NCI-H2171 (cell line): ENCODE measurements at places on chromosomes 6 and 20.
A peak's percentile ranks its signal among the peaks of the same experiment; 100 is the strongest.

DNA sequence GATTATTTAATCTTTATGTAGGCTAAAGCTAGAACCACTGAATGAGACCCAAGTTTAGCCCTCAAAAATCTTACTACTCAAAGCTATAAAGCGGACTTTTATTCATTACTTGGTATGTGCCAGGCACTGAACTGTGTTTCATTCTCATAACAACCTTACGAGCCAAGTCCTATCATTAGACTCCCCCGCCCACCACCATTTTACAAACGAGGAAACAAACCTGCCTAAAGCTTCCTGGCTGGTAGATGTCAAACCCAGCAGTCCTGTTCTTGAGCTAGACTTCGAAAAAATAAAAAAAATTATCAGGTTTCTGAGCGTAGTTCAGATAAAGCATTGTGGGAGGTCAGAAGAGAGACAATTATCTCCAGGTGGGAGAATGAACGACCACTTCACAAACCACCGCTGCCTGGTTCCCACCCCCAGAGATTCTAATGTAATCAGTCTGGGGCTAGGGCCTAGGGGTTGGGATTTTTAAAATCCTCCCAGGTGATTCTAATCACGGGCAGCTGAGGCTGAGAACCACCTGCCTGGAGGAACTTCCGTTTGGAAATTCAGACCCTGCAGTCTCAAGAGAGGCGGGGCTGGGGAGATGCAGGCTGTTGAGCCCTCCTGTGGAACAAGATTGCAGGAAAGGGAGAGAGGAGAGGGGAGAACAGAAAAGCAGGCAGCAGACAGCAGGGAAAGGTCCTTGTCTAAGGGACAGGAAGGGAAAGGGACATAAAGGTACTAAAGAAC lies 8.6 kb downstream of the ADTRP start:
- no peak for DNase-seq

DNA sequence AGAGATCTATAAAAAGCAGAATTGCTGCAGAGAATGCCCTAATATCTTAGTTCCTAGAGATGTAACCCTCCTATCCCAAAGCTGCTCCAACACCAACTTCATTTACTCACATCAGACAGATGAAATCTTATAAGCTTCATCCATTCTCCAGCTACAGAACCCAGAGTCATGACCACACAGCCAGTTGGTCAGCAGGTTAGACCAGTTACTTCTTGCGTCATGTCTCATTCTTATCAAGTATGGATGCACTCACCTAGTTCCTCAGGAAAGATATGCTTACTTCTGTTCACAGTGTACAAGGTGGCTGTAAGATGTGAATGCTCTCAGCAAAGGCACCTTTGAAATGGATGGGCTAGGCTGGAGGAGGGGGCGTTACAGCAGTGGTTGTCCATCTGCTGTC lies 47.9 kb upstream of the ISM1 start:
- no peak for DNase-seq

DNA sequence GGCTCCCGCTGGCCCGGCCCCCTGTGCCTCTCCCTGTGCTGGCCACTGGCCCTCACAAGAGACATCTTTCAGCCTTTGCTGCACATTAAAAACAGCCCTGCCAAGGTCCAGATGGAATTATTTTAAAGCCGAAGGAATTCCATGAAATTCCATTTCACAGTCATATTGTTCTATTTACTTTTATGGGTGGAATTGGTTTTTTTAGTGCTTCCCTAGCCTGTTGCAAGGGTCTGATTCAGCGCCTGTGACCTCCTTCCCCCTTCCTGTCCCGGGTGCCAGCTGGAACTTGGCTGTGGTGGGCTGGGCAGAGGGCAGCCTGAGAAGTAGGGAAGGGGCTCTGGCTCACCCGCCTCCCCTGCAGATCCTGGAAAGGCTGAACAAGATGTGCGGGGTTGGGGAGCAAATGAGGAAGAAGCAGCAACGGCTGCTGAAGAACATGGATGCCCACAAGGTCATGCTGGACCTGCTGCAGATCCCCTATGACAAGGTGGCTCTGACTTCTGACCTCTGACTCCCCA lies 34.3 kb downstream of the UQCC2 start:
- DNase-seq, result no peak

- no peak for DNase-seq
These were observed 53.7 kb downstream of the JARID2 start for GRCh38 chr6:15299430-15300131.

GRCh38 chr6:35496036-35496840 lies 641 bp downstream of the TEAD3 start:
- DNase-seq, result no peak

DNA sequence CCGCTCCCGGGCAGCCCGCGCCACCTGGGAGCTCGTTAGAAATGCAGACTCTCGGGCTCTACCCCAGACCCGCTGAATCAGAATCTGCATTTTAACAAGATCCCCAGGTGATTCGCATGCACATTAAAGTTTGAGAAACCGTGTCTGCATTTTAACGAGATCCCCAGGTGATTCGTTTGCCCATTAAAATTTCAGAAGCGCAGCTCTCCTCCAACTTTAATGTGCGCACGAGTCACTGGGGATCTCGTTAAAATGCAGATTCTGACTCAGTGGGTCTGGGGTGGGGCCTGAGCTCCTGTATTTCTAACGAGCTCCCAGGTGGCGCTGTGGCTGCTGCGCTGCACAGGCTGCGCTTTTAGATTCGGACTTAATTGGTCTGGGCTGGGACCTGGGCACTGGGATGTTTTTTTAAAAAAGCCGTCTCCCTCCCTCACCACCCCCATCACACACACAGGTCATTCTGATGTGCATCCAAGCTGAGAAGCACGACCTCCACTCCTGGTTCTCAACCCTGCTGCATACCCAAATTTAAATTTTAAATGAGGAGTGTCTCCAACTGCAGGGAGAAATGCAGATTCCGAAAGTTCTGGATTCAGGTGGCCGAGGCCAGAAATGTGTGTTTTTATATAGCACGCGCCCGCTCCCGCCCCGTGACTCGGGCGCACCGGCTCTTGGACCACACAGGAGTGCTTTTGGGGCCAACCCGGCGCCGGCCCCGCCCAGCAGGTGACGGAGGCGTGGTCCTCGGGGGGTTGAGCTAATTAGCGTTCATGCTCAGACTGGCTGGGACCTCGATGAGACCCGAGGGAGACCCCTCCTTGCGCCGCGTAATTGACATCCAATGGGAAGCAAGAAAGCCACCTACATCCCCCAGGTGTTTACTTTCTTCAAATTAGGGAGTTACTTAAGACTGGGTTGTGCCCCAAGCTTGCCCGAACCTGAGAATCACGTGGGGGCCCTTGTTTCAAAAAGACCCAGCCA lies 85.8 kb downstream of the ZFP64 start:
- DNase-seq, result peak; percentile 87

GRCh38 chr6:4732691-4733315 lies 43.4 kb upstream of the CDYL start:
- DNase-seq, result no peak

GRCh38 chr20:33663161-33664084 lies 1.3 kb downstream of the C20orf144 start:
- peak; percentile 92 for DNase-seq

DNA sequence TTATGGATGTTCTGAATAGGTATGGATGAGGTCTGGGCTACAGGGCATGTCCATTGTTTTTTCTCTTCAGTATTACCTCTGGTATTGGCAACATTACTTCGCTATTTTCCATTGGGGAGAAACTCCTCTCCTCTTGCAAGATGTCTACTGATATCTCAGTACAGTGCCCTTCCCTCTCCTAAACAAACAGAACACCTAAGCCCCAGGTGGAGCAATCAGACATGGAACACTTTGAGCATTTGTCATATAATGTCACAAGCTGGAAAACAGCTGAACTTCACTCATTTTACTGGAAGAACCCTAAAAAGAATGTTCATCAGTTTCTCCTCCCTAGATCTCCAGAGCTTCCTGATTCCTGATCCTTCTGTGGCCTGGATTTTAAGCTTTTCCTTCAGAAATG lies 339.8 kb downstream of the FRK start:
- no peak for DNase-seq

- DNase-seq, result no peak
These were observed 75.5 kb downstream of the NOL4L start for GRCh38 chr20:32509639-32510066.

DNA sequence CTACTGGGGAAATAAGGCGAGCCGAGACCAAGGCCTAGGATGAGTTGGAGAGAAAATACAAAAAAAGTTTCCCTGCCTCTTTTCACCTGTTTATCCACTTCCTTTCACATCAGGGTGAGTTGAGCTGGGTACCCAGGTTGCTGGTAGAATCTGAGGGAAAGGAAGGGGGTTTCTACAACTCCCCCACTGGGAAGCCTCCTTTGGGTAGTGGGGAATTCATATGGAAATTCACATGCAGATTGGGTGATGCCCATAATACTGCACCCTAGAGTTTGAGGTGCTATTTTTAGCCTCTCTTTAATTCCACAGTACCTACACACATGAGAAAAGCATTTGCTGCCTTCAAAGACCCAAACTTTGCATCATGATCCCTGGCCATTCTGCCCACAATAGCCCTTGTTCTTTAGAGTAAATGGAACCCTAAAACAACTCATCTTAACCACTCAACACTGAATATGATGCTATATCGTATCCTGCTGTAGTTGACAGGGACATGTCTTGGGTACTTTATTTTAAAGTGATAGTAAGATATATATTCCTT lies 2.7 kb downstream of the OSTM1 start:
- DNase-seq, result no peak

GRCh38 chr6:117354671-117355070 lies 71.1 kb downstream of the ROS1 start:
- DNase-seq, result no peak

DNA sequence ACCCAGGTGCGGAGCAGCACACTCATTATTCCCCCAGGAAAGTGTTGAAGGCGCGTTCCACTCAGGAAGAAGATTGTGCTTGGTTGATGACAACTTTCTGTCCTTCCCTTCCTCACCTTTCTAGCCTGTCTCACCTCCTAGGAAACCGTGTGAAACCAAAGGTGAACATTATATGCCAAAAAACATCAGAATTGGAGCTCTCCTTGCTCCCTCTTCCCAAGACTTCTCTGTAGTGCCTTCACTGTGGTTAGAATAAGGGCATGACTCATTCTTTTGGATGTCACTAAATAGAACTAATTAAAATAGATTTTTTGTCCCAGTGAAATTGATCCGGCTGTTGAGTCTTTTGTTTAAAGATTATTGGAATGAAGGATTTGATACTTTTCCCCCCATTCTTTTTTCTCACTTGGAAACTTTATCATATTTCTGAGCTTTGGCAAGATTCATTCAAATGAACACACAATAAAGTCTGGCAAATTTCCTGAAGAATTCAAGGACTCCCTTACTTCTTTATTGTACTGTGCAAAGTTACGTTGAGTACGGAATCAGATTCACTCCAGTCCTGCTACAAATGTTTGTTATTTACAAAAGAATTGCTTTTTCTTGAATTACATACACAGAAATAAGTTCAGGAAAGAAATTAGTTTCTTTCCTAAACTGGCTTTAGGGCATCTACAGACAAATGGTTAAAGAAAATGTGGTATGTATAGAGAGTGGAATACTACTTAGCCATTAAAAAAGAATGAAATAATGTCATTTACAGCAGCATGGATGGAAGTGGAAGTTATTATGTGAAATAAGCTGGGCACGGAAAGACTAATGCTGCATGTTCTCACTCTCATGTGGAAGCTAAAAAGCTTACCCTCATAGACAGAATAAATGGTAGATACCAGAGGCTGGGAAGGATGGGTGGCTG lies 142.8 kb upstream of the AKAP12 start:
- DNase-seq, result no peak

- DNase-seq, result no peak
These were observed 6.0 kb downstream of the LAMA5 start for GRCh38 chr20:62360854-62361798.

DNA sequence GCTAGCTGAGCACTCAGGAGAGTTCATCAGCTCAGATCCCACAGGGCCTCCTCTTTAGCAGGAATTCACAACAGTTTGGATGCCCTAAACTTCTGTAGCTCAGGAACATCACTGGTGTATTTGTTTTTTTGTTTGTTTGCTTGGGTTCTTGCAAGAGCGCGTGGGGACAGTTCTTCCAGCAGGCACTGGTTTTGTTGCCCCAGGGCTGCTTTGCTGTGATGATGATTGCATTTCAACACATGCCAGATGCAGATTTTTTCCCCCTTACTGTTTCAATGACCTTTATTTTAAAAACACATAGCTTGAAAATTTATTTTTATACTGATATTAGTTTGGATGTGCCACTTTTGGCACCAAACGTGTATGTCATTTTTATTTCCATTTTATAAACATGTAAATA lies 77.1 kb downstream of the DHX35 start:
- no peak for DNase-seq

GRCh38 chr20:49584418-49585382 lies 16.8 kb upstream of the PTGIS start:
- no peak for DNase-seq

DNA sequence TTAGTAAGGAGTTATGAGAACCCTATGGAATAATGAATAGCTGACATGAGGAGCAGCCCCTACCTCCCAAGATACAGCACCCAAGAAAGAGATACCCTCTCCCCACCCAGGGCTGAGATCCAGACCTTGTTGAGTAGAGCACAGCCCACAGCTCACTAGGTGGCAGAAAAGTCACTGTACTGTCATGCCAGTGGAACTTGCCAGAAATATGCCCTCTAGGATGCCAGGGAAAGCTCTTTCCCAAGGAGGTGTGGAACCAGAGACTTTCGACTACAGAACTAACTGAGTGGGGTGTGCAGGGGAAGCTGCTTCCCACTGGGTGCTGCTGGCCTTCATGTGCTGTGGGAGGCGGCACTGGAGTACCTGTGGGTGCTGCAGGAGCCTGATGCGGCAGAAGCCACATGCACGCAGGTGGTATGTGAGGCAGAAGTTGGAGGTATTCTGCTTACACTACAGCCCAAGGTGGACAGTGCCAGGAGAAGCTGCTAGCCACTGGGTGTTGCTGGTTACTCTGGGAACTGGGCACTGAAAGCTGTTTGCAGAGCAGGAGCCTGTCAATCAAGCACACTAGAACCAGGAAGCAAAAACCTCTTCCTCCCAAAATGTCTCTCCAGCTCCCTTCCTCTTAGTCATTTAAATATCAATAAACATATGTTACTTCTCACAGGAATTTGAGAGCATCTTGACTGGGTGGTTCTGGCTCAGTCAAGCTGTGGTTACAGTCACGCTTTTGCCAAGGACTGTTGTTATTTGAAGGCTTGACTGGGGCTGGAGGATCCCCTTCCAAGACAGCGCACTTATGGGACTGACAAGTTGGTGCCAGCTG lies 17.8 kb downstream of the ARMC12 start:
- peak; percentile 54 for DNase-seq

GRCh38 chr20:2809690-2810089 lies 5.1 kb upstream of the C20orf141 start:
- DNase-seq, result no peak

DNA sequence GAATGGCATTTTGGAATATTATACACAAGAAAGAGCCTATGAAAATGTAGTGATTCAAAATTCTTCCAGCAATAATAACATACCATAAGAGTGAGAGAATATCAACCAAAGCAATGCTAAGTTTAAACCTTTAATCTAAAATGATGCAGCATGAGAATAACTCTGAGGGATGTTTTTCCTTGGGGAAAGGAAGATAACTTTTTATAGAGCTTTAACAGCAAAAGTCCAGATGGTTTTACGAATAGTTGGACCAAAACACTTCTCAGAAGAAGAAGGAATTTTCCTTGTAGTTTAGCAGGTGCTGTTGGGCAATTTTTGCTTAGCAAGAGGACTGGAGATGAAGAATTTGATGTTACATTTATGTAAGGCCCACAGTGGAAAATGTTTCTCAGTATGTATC lies 1503.2 kb downstream of the HACE1 start:
- DNase-seq, result no peak

- DNase-seq, result no peak
These were observed 350.6 kb upstream of the ZFP64 start for GRCh38 chr20:52542131-52542530.
